ENCODE measurements at places on chromosomes 4 and X.

DNA sequence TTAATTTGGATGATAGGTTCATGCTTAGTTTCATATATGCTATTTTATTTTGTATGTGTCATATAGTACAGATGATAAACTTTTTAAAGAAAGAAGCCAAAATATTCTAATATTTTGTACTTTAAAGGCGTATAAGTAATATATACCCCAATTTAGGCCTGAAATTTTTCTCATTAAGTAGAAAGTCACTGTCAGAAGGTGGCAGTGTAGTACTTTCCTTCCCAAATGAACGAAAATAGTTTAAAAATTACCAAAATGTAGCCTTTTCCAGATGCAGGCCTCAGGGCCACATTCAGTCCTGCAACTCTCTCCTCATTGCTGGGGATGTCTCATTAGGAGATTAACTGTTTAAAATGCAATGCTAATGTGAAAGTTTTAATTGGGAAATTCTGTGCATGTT lies 1263.6 kb downstream of the C4orf33 start:
- DNase-seq = peak; percentile 6

DNA sequence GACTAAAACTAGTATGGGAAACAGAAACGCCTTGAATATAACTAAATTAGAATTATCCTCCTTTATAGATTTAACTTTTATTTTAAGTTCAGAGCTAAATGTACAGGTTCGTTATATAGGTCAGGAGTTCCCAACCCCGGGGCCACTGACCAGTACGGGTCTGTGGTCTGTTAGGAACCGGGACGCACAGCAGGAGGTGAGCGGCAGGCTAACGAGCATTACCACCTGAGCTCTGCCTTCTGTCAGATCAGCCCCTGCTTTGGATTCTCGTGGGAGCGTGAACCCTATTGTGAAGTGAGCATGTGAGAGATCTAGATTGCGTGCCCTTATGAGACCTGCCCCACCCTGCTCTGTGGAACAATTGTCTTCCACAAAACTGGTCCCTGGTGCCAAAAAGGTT lies 51.0 kb downstream of the FAT4 start:
- no peak for DNase-seq

GRCh38 chr4:184671101-184671500 lies 21.6 kb downstream of the PRIMPOL start:
- DNase-seq = no peak

GRCh38 chr4:82402196-82402775 lies 28.0 kb downstream of the HNRNPDL start:
- DNase-seq = no peak

- DNase-seq = no peak
These were observed 41.2 kb downstream of the PRDM5 start for GRCh38 chr4:120881351-120881750.

DNA sequence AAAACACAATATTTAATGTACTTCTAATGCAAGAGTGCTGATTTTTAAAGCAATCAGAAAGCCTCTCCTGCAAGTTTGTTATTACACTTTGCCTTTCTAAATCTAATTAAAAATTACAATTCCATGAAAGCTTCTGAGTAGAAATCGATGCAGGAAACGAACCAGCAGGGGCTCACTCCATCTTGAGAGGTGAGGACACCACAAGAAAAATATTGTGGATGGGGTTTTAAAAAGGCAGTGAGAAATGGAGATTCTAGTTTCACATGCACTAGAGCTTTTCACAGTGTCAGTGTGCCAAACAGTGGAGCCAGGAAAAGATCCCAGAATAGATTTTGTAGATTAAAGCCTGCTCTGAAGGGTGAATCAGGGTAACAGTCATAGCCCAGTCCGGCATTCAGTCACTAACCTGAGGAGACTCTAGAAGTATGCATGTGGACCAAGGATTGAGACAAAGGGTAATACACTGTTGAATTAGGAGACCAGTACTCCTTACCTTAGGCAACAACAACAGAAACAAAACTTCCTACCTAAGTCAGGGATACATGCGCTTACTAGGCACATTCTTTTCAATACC lies 362.3 kb downstream of the NAF1 start:
- no peak for DNase-seq

DNA sequence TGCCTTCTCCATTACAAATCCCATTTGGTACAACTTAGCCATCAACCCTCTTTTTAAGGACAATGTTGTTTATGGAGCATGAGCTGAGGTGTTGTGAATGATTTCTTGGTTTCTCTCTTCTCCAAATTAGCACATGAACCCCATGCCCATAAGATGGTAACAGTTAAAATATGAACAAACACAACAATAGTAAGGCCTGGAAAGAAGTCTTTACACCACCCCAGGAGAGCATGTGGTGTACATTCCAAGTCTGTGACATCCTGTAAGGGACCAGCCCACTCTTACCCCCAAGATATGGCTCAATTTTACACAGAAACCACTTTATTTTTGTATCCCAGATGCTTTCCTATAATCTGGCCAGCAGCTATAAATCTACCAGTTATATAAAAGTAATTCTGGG lies 226.1 kb downstream of the COX18 start:
- DNase-seq = no peak

- DNase-seq = no peak
These were observed 29.9 kb upstream of the SOD3 start for GRCh38 chr4:24765376-24765988.

- no peak for DNase-seq
These were observed 154.1 kb upstream of the CPEB2 start for GRCh38 chr4:14848229-14848628.

- DNase-seq = peak; percentile 7
These were observed 22.1 kb downstream of the BEX3 start for GRCh38 chrX:103398421-103398864.
